Left ventricle myocardium inferior (tissue), 1 donor: ENCODE measurements at places on chromosomes 11 and 22. TPM values are rescaled to one million over a fixed set of nuclear protein-coding genes. Genes with fewer than 3 reads are reported as not detected.
A peak's percentile ranks its signal among the peaks of the same experiment; 100 is the strongest.

- no peak for DNase-seq
Observed at GRCh38 chr11:8309311-8309710, 45.6 kb upstream of the LMO1 start.

The RAG2 gene
- total RNA-seq, result not detected

The RHOD gene
- 49.5 TPM for total RNA-seq

GRCh38 chr22:20803696-20804324 is 29.9 kb downstream of the SERPIND1 start:
- no peak for DNase-seq

- no peak for DNase-seq
Observed at GRCh38 chr11:126546191-126546590, 190.7 kb downstream of the ST3GAL4 start.

DNA sequence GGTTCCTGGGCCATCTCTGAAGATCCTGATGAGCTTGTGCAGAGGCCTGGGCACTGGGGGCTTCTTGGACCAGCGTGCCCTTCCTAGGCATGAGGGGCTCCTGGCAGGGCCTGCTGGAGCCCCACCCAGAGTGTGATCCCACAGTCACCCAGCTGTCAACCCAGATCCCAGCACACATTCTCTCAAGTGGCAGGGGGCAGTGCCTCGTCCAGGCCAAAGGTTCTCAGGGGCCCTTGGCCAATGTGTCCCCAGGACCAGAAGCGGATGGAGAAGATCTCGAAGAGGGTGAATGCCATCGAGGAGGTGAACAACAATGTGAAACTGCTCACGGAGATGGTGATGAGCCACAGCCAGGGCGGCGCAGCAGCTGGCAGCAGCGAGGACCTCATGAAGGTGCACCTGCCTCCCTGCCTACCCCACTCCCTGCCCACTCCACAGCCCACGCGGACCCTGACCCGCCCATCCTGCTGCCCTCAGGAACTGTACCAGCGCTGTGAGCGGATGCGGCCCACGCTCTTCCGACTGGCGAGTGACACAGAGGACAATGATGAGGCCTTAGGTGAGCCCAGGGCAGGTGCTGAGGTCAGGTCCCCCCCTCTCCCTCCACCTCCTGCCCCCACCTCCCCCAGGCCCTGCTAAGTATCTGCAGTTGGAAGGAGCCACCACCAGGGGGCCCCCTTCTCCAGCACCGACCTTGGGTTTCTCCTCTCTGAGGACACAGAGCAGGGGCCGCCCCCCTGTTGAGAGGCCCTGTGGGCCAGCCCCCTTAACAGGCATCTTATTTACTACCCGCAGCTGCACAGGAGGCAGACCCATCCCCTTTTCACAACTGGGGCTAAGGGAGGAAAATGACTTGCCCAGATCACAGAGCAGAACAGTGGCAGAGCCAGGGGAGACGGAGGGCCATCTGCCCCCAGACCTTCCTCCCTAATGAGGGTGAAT is 14.7 kb downstream of the GGA1 start:
- peak; percentile 66 for DNase-seq

The CNGA4 gene
- not detected for total RNA-seq

DNA sequence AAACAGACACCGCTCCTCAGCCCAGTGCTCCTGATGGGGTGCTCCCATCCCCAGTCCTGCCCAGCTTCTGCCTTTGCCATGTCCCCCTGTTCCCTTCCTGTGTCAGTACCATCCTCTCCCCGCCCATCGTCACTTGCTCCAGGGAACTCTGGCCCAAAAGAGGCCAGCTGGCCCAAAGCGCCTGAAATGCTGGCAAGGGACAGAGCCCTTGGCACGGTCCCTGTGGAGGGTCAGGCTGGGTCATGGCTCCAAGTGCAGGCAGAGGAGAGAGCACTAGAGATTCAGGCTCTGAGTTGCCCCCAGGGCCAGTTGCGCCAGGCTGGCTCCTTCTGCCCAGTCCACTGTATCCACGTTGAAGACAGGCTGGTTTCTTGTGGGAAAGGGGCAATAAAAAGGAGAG is 8.4 kb upstream of the HDHD5 start:
- peak; percentile 73 for DNase-seq

DNA sequence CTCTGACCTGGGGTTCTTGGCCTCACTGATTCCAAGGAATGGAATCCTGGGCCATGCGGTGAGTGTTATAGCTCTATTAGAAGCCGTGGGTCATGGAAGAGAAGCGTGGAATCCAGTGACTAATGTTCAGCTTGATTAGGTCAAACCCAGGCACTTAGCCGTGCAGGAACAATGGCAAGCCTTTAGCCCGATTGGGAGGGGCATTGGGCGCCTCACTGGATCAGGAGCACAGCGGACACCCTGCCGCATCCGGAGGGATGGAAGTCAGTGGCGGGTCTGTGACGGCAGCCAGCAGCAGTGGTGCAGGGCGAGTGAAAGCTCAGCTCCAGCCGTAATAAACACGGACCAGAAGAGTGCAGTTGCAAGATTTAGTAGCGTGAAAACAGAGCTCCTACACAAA is 20.5 kb upstream of the SLC17A6 start:
- no peak for DNase-seq

DNA sequence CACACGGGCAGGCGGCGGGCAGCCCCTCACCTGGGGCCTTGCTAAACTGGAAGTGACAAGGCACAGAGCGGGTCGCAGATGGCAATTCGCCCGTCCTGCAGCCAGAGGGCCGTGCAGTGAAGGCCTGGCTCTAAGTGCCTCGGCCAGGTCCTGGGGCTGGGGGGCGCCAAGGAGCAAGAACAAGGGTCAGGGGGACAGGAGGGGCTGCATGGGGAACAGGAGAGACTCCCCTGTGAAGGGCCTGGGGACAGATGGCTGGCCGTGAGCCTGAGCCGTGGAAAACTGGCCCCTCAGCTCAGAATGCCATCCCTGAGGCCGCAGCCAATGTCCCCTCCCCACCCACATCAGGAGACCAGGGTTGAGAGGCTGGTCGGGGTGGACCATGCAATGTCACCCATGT is 60.0 kb downstream of the RTL6 start:
- DNase-seq, result no peak

The NCAM1 gene
- 332 TPM for total RNA-seq

DNA sequence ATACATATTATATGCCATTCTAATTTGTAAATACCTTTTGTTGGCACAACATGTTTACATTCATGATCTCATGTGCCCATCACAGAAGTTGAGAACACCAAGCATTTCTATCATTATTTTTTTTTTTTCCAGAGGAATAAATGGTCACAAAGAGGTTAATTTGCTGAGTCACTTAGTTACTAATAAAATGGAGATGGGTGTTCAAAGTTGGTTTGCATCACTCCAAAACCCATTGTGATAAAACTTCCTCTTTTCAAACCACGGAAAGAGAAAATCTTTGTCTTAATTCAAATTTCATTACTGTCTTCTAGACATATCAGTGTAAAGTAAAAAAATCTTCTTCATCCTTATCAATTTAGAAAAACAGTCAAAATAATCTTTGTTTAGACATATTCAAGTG is 636.8 kb upstream of the CCDC179 start:
- no peak for DNase-seq

The PLCB3 gene
- total RNA-seq, result 10.0 TPM

- no peak for DNase-seq
Observed at GRCh38 chr11:9075556-9075955, 15.8 kb downstream of the SCUBE2 start.

The NRXN2 gene
- total RNA-seq, result 0.71 TPM

DNA sequence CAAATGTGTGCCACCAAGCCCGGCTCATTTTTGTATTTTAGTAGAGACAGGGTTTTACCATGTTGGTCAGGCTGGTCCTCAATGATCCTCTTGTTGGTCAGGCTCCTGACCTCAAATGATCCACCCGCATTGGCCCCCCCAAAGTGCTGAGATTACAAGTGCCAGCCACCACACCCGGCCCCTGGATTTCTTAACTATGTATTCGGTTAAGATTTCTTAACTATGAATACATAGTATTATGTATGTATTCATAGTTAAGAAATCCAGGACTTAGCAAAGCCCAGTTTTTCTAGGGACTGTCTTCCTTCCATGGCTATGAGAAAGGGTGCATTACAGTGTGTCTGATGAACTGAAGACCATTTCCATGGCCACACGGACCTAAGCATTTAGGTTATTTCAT is 1.7 kb downstream of the C11orf91 start:
- no peak for DNase-seq

GRCh38 chr22:39777716-39778454 is 115.7 kb downstream of the ENTHD1 start:
- DNase-seq, result no peak

The RIBC2 gene
- not detected for total RNA-seq

GRCh38 chr11:64281957-64282770 is 2.3 kb downstream of the BAD start:
- DNase-seq, result no peak

The SYT9 gene
- 0.08 TPM for total RNA-seq

DNA sequence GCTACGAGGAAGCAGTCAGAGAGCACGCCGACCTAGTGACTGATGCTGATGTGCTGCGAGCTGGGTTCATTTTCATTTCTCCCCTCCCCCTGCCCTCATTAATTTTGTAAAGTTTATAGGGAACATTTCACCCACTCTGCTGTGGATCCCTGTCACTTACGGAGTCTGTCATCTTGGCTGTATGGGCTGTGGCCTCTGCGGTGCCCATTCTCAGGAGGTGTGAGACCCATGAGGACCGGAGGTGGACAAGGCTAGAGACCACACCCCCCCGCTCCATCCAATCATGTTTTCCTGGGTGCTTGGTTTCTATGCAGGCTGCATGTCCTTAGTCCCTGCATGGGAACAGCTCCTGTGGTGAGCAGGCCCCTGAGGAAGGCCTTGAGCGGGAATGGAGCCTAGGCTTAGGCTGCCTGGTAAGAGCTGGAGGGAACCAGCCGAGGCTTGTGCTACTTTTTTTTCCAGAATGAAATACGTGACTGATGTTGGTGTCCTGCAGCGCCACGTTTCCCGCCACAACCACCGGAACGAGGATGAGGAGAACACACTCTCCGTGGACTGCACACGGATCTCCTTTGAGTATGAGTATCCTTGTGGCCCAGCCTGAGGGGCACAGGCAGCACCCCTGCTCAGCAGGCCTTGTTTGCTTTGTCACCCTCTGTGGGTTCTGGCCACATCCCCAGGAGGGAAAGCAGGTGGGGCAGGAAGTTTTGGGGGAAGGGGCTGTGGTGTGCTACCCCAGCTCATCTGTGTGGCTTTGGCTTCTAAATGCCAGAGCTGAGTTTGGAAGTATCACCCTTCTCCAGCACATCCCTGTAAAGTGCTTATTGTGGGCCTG is 19.1 kb downstream of the CLDN5 start:
- DNase-seq, result no peak

The PGA5 gene
- total RNA-seq, result not detected

- DNase-seq, result no peak
Observed at GRCh38 chr11:116376054-116376453, 396.7 kb downstream of the BUD13 start.

DNA sequence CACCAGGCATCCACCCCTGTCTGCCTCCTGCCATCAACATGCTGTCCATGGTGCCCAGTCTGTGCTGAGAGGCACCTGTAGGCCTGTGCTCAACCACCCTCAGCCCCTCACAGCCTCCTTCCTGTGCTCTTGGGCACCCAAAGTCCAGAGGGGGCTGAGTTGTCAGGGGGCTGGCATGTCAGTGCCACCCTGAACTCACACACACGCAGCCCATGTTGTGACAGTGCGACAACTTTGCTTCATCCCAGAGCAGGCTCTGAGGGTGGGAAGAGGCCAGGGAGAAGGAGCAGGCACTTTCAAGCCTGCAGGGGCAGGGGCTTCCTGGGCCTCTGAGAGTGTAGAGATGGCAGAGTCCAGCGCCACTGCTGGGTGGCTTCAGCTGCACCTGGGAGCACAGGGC is 491.0 kb downstream of the TMEM135 start:
- DNase-seq, result no peak

- no peak for DNase-seq
Observed at GRCh38 chr22:19022755-19023154, 86.7 kb upstream of the PRODH start.

DNA sequence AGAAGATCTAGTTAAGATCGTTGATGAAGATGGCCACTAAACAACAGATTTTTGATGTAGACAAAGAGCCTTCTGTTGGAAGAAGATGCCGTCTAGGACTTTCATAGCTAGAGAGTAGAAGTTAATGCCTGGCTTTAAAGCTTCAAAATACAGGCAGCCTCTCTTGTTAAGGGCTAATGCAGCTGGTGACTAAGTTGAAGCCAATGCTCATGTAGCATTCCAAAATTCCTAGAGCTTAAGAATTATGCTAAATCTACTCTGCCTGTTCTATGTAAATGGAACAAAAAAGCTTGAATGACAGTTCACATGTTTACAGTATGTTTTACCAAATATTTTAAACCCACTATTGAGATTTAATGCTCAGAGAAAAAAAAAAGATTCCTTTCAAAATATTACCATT is 492.6 kb downstream of the CNTN5 start:
- no peak for DNase-seq

- no peak for DNase-seq
Observed at GRCh38 chr22:50192436-50193204, 6.9 kb downstream of the TRABD start.

The TMEM151A gene
- total RNA-seq, result not detected

- no peak for DNase-seq
Observed at GRCh38 chr11:74671520-74672196, 59.6 kb downstream of the CHRDL2 start.

- no peak for DNase-seq
Observed at GRCh38 chr11:123454060-123454651, 24.1 kb downstream of the GRAMD1B start.

GRCh38 chr11:60821827-60822599 is 19.9 kb upstream of the CCDC86 start:
- DNase-seq, result no peak

DNA sequence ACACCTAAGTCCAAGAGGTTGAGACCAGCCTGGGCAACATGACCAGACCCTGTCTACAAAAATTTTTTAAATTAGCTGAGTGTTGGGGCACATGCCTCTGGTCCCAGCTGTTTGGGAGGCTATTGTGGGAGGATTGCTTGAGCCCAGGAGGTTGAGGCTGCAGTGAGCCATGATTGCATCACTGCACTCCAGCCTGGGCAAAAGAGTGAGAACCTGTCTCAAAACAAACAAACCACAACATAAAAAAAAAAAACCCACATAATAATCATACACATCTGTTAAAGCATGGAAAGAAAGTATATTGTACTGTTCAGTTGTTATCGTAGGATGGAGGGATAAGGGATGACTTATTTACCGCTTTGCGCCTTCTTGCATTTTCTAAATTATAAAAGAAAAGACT is 35.9 kb upstream of the GRK2 start:
- DNase-seq, result no peak

- no peak for DNase-seq
Observed at GRCh38 chr22:35605369-35605680, 11.8 kb downstream of the MB start.

DNA sequence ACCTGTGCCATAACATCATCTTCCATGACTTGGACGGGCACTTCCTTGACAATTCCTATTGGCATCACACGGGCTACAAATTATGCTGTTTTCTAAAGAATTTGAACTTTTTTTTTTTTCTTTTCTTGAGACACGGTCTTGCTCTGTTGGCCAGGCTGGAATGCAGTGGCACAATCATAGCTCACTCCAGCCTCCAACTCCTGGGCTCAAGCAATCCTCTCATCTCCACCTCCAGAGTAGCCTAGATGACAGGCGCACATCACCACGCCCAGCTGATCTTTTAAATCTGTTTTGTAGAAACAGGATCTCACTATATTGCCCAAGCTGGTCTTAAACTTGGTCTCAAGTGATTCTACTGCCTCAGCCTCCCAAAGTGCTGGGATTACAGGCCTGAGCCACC is 3.3 kb upstream of the CRYBB3 start:
- no peak for DNase-seq

GRCh38 chr11:74620531-74620930 is 28.1 kb downstream of the POLD3 start:
- DNase-seq, result no peak
